Suprapubic skin (tissue), 4 donors: ENCODE measurements at places on chromosomes 4 and X.

DNA sequence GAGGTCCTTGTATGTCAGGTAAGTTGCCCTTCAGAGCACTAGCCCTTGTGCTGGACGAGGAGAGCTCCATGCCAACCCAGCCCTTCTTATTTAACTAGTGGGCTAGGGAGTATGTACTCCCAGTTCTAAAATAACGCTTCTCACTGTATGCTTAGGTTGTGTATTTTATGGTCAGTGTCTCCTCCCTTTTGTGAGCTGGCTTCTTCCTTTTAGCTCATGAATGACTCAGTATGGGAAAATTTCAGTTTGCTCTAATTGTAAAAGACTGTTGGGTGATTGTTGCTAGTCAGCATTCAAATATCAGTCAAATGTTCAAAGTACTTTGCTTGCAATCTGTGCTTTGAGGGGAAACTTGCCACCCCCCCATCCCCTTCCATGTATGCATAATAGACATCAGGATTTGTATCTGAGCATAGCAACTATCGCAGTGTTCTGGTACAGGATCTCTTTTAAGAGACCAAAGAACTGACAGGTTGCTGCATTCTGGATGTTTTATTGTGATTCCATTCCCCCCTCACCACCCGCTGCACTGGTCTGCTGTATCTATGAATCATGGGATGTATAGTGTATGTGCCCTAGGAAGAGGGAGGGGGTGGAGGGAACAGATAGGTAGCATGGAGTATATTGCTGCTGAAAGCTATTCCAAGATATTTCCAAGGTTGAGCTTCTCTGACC lies 34.7 kb downstream of the DLG3 start:
- no peak for DNase-seq

- DNase-seq = no peak
These were observed 15.5 kb upstream of the DCTD start for GRCh38 chr4:182932651-182933050.

- DNase-seq = no peak
These were observed 54.5 kb upstream of the GPR34 start for GRCh38 chrX:41634284-41634683.

DNA sequence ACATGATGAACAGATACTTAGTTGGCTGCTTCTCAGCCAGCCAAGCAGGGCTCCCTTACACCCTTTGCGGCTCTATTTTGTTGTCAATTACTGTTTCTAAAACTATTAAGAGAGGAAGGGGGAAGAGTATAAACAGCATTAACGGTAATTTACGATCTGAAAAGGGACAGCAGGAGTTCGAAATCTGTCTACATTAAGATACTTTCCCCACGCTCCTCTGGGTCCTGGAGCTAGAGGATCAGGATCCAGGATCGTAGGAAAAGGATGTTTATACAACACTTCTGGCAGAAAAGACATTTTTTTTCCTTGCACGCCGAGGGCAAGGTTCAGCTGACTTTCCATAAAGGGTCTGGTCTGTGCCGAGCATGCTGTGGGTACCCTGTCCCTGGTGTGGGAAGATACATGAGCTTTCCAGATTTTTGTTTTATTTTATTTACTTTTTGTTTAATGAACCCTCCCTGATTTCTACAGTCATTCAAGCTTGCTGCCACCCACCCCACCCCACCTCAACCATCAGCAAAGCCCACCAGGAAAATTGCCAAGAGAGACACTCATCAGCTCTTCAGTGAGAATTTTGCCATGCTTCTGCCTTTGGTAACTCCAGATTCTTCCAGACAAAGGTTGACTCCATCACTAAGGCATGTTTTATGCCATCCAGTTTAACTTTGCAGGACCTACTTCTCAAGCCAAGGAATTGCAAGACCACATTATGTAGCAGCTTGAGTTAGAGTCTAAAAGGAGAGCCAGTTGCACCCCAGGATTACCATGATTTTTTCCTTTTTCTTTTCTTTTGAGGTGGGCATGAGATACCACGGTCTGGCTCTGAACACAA lies 188.1 kb downstream of the QDPR start:
- DNase-seq = no peak

DNA sequence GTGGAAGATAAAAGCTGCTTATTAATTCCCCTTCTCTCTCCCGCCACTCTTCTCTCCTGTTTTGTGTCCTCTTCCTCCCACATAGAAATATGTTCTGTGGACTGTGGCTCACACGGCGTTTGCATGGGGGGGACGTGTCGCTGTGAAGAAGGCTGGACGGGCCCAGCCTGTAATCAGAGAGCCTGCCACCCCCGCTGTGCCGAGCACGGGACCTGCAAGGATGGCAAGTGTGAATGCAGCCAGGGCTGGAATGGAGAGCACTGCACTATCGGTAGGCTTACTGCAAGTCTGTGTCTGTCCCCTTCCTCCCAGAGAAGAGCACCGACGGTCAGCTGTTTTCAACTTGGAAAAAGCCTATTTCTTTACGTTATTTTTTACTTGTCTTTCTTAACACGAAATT lies 229.1 kb downstream of the DCTD start:
- no peak for DNase-seq
